Dorsolateral prefrontal cortex (tissue), 122 donors: ENCODE measurements at places on chromosomes 3 and 15. TPM values are rescaled to one million over a fixed set of nuclear protein-coding genes. Genes with fewer than 3 reads are reported as not detected.

- no peak for DNase-seq
These were observed 567.3 kb upstream of the LMCD1 start for GRCh38 chr3:7934362-7934761.

- no peak for DNase-seq
These were observed 634.0 kb upstream of the BCHE start for GRCh38 chr3:166471074-166471767.

DNA sequence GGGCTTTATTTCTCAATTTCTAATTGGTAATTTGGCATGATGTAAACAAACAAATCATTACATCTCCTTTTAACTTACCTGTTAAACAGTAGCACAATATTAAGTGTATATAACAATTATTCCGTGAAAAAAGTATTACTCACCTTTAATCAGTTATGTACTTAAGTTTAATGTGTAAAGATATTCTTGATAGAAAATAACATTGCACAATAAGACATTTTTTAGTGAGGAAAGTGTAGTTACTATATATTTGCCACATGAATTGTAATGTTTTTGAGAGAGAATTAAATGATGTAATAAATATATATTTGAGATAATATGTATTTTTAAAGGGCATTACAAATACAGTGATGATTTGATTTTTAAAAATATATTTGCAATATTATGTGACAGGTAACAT, 10.9 kb upstream of the CCNB2 start:
- no peak for DNase-seq

ATP2B2 gene
- 382 TPM for total RNA-seq

- DNase-seq: no peak
These were observed 24.5 kb upstream of the NEDD4 start for GRCh38 chr15:56017920-56018319.

ZNF502 gene
- 5.2 TPM for total RNA-seq

- no peak for DNase-seq
These were observed 39.5 kb downstream of the STARD5 start for GRCh38 chr15:81284256-81285031.

SLC25A26 gene
- 37.6 TPM for total RNA-seq

DNA sequence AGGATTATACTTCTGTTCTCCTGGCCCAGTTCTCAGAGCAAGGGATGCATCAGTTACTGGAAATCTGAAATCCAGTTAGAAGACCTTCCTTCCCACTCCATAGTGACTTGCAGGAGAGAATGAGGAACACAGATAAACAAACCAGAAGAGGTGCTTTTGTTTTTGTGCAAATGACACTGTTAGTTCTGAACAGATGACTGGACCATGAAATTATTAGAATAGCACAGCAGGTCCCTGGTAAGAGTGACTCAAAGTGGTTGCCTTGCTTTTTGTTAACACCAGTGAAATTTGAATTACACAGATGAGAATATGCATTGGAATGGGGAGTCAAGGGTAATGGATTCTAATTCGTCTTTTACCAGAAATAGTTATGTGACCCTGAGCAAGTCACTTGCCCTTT, 30.4 kb upstream of the LRIG1 start:
- no peak for DNase-seq

ZBED2 gene
- not detected for total RNA-seq

RHOV gene
- 4.1 TPM for total RNA-seq

DNA sequence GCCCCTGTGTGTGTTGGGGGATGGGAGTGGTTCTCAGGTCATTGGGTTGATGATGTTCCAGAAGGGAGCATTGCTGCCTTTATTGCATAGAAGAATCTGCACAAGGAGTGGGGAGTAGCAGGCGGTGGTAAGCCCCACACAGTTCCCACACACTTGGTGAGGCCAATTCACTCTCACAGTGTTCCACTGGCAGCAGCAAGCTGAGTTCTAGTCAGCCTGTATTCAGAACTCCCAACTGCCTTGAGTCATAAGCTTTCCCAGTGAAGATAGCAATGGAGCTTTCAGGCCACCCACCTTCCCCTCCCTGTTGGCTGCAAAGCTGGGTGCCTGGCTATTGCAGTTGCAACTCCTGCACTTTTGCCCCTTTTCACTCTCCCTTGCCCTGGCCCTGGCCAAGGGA, 181.1 kb upstream of the RBMS3 start:
- no peak for DNase-seq

DNA sequence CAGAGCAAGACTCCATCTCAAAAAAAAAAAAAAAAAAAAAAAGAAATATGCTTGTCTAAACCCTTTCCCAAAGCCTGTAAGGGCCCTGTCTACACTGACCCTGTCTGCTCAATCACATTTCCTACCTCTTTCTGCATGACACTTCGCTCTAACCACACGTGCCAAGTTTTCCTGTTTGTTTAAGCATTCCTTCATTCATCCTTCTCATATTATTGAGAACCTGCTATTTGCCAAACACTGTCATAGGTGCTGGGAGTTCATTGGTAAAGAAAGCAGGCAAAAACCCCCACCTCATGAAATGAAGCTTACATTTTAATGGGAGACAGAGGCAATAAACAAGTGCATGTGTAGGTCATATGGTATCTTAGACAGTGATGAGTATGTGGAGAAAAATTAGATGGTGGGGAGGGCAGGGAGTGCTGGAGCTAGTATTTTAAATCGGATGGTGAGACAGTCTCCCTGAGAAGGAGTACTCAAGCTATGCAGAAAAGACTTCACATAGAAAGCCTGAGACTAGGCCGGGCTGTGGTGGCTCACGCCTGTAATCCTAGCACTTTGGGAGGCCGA, 48.0 kb downstream of the B3GNT5 start:
- no peak for DNase-seq

THRB gene
- total RNA-seq: 84.3 TPM

DNA sequence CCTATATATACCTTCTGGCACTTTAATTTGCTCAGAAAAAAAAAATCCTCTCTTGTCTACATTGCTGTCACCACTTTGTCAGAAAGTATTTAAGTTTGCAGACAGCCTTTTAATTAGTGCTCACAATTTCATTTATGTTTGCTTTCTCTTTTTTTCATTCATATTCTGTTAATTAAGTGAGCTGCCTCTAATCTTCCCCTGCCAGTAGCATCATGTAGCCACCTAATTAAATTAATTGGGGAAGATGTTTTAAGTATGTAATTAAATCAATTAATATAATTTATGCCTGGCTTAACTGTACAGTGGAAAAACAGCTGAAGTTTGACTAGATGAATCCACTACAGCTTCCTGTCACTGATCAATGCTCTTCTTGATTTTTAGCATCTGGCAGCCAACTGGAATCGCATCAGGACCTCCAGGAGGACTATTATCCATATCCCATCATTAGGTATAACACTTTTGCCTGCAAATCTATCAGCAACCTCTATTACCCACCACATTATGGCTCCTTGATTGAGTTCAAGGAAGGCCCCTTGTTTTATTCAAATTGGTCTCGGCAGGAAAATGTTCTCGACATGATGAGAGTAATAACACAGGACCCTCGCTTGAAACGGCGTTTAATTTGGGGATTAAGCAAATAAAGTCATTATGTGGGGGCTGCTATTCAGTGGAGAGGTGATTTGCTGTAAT, 118.5 kb downstream of the IQCH start:
- no peak for DNase-seq

GRCh38 chr15:68924866-68925560, 5.3 kb upstream of the SPESP1 start:
- peak; percentile 76 for DNase-seq

DNA sequence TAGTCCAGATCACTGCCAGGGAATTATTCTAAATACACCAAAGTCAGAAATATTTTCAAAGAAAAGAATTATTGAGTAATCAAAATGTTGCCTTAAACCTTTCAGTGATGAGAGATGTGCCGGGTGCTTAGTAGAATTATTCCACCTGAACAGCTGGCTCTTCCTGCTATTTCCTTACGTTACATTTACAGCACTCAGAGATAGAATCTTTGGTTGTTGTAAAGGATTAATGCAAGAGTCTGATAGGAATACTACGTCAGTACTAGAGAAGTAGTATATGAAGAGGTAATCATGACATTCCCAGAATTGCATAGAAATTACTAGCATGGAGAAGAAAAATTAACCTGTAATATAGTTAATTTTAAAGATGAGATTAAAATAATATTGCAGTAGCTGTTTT, 50.9 kb upstream of the ZDHHC23 start:
- no peak for DNase-seq

- DNase-seq: no peak
These were observed 107.2 kb upstream of the MME start for GRCh38 chr3:154972951-154973350.

ADAMTS7 gene
- total RNA-seq: 1.2 TPM

GRCh38 chr3:52454250-52454937, 553 bp upstream of the TNNC1 start:
- no peak for DNase-seq

MORC1 gene
- not detected for total RNA-seq

DNA sequence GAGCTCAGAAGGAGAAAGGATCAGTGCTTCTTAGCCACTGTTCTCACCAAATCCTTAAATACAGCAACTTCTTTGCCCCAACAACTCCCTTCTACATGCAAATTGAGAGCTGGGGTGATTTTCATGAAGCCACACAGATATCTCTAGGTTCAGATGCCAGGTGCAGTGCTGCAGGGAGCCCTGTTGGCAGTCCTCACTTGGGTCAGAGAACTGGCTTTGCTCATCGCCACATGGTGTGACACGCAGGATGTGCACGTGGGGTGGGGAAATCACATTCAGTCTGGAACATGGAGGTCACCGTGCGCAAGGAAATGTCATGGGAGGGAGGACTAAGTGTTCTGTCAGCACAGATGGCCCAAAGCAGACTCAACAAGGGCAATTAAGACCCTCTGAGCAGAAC, 103.8 kb downstream of the WDR76 start:
- DNase-seq: no peak

DNA sequence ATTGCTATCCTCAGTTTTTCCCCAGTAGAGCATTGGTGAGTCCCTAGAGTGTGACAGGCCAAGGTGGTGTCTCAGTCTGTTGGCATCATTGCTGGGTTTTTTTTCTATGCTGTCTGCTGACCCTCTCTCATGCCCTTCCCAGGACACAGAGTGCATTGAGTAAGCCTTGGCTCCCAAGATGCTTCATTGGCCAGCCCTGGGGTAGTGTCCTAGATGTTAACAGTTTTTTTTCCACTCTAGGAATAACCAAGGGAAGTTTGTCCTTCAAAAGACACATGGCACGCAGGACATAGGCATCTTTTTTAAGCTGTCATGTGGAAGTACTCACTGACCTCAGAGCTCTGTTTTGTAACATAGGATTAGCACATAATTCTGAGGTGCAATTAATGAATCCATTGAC, 19.5 kb downstream of the ADAMTSL3 start:
- DNase-seq: no peak

DNA sequence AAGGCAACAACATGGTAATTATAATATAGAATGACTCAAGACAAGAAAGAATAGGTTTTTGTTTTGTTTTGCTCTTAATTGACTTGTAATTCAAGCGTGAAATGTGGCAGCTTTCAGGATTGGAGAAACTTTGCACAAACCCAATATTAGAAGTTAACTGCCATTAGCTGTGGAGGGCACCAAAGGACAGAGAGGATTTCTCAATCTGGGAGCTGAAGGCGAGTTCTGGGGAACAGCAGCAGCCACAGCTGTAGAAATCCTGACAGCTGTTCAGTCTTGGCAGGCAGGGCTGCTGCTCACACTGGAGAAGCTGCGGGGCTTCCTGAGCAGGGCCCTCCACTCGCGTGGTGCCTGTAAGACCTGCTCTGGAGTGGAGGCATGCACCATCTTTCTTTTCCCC, 182.2 kb upstream of the IL12A start:
- DNase-seq: no peak

CCDC9B gene
- total RNA-seq: 23.8 TPM

DGKG gene
- total RNA-seq: 71.5 TPM

DNA sequence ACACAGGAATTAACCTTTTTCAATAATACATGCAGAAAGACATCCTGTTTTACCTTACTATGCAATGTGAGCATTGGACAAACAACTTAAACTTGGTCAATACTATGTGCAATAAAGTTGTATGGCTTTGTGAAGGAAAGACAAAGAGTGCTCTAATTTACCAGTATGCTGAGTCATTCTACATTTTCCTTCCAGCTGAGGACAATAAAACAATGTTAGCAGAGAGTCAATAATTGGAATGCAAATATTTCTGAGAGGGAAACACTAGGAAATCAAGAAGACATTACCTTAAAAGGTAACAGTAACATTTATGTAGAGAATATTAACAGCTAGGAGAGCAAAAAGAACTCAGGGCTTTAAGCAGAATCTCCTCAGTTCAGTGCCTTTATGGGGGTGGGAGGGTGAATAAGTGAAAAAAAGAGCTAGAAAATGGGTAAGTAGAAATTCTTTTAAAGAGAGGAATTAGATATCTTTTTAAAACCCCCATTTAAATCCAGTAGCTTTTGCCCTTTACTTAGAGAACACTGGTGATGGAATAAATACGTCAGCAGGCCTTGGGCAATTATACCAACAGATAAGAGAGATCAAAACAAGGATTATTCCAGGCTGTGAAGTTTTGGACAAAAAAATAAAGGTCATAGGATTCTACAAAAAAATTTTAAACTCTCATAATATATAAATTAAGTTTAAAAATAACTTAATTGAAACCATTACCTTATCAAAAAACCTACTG, 11.6 kb upstream of the HGD start:
- no peak for DNase-seq

COLQ gene
- total RNA-seq: 13.8 TPM

- DNase-seq: no peak
These were observed 138.8 kb upstream of the TLE3 start for GRCh38 chr15:70236341-70237086.

DNA sequence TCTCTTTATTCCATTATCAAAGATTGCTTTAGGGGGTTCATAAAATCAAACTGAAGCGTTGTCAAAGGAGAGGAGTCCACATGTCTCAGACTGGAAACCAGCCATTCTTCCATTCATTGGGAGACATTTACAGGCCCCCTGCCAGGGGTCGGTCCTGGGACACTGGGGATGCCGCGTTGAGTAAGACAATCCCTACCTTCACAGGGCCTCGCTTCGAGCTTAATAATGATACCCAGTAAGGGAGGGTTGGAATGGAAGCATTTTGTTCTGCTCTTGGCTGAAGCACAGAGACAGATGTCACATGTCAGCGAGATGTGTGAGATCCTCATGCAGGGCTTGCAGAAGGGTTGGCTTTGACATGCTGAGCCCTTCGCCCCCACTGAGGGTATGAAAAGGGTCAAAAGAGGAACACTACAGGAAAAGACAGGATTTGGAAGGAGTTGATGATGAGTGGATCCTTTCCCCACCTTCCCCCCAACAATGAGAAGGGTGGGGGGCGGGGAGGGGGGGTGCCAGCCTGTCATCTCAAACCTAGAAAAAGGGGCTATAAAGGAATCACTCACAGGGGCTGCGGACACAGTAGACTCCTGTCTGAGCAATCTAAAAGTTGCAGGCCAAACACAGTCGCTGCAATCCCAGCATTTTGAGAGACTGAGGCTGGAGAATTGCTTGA, 25.6 kb upstream of the ARL8B start:
- no peak for DNase-seq

PRTG gene
- 1.8 TPM for total RNA-seq

GRCh38 chr15:69096626-69097025, 63.8 kb upstream of the GLCE start:
- no peak for DNase-seq

EFHB gene
- 4.6 TPM for total RNA-seq

DNA sequence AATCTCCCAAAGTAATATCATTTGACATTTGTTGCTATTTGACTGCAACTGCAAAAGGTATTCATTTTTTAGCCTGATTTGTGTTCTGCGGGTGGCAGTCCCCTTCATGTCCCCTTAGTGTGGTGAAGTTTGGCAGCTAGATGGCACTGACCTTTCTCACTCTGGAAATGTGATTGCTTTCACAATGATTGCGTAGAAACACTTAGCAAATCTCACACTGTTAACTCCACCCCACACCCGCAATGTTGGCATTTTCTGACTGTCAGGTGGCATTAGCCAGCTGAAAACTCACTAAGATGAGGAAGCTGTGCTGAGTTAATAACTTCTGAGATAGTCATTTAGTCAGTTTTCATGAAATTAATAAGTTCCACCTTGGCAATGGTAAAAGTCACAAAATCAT, 76.9 kb downstream of the TRIM69 start:
- no peak for DNase-seq
